ENCODE measurements at places on chromosomes 12 and 14.
A peak's percentile ranks its signal among the peaks of the same experiment; 100 is the strongest.

DNA sequence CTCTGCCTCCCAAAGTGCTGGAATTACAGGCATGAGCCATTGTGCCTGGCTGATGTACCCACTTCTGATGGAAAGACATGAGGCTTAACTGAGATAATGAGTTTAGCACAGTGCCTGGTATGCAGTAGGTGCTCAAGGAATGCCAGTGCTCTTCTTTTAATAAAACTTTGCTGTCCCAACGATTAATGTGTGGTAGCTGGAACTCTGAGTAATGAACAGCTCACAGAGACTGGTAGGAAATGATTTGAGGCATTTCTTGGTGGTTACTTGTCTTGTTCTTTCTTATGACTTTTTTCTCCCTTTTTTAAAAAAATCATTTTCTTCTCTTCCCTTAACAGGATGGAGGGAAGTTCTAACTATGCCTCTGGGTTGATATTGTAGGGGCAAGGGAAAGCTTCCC, 235.7 kb upstream of the PWP1 start:
- no peak for DNase-seq

GRCh38 chr12:53603804-53604203, 22.4 kb downstream of the ATF7 start:
- no peak for DNase-seq

- DNase-seq: no peak
These were observed 1.8 kb downstream of the TMCC3 start for GRCh38 chr12:94648578-94648977.

- no peak for DNase-seq
These were observed 945.8 kb downstream of the DIO2 start for GRCh38 chr14:79265366-79265946.

DNA sequence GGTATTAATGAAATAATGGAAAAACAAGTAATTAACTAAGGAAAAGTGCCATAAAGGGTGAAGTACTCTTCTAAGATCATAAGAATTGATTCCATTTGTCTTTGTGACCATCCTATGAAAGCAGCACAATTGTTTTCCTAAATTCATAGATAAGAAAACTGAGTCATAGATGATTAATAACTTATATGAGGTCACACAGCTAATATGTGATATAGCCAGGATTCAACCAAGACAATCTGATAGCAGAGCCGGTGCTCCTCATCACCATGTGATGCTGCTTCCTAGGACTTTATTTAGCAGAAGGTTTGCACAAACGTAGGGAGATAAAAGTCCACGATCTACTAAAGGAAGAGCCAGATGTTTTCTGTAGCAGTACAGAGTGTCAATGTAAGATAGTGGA, 181.5 kb upstream of the SYT1 start:
- DNase-seq: no peak

GRCh38 chr14:74425525-74426201, 347 bp downstream of the SYNDIG1L start:
- DNase-seq: peak; percentile 92

DNA sequence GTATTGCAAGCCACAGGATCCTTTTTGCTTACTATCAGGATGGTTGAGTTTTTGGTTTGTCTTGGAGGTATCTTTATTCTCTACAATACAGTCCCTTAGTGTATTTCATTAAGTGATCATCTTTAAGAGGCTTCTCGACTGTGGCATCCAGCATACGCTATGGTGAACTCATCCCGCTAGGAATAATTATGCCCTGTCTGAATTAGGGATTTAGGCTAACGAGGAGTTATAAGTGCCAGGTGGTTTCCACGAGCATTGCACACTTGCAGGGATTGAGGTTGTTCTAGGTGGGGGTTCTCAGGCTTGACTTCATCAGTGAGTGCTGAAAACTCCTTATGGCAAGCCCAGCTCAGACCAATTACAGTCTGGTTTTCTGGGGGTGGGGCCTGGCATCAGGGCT, 37.2 kb upstream of the RBM19 start:
- no peak for DNase-seq

GRCh38 chr12:68850390-68850789, 42.4 kb downstream of the MDM2 start:
- no peak for DNase-seq

- DNase-seq: no peak
These were observed 153.6 kb upstream of the ARID2 start for GRCh38 chr12:45575823-45576475.

DNA sequence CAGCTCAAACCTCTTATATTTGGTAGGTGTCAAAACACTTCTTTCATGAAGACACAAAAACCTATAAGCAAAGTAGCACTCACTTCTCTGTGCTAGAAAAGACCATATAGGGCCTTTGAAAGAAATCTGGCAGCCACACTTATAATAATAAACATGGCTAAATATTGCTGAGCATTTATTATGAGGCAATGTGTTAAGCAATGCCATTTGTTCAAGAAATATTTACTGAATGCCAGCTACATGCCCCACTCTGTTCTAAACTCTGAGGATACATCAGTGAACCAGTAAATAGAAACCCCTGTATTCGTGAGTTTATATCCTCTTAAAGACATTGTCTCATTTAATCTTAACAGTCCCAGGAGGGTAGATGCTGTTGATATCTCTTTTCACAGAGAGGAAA, 52.0 kb downstream of the RNFT2 start:
- DNase-seq: no peak

- no peak for DNase-seq
These were observed 24.2 kb downstream of the GALNT16 start for GRCh38 chr14:69284170-69284569.

DNA sequence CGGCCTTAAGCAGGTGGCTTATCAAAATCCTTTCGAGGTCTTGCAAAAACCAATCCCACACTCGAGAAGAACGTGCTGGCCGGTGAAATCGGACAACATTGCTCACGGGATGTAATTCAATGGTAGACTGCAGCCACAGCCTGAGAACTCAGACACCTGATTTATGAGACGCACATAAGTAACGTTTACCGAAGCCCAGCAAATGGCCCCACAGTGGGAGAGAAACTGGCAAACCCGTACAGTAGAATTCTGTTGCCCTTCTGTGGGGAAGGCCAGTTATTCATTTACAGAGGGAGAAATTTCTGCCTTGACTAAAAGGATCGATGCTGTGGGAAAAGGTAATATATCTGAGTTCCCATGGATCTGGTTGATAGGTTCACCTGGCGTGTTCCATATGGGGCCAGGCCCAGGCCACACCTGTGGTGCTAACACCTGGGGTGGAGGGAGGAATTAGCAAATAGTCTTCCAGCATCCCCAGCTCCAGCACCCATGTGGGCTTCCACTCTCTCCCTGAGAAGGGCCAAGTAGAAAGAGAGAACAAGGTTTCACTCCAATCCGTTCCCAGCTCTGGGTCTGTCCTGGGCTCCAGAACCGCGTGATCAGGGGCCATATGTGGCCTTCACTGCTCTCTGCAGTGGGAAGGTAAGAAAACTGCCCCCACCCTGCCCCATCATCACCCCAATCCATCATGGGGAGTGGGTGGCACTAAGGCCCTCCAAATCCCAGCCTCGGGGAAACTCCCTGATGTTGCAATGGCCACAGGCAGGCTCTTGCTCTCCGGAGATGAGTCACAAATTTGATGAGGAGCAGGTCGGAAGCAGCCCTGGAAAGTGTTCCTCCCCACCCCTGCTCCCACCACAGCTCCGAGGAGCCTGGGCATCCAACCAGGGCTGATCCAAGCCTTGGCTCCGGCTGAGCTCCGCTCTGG, 12.7 kb downstream of the BDKRB1 start:
- DNase-seq: no peak

GRCh38 chr14:20436363-20436755, 393 bp upstream of the KLHL33 start:
- DNase-seq: no peak

DNA sequence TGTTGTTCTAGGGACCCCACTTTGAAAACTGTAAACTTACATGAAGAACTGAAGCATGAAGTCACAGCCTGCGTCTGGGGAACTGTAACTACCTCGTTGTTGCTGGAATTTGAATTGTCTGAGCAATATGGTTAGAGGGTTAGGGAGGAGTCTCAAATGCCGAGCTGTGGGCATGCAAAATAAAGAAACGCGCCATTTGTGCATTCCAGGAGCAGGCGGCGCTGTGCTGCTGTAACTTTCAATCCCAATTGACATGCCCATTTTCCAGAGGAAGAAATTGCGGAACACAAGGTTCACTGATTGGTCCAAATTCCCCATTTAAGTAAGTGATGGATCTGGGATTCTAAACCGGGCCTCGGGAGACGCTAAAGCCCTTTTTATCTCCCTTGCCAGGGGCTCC, 61.3 kb downstream of the ZNF664 start:
- no peak for DNase-seq

DNA sequence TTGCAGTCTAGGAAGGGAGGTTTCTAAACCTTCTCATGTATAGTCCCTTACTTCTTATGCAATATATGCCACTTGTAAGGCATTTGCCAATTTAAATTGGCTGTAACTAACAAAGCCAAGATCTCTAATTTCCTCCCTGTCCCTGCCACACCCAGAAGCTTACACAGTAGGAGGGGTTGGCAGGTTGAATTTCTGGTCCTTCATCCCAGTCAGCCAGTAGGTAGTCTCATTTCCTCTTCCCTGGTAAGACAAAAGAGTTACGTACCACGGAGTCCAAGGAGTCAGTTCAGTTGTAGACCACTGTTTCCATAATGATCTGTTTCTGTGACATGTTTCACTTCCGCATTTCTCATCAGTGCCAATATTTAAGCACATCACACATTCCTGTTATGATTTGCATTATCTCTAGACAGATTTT, 47.0 kb upstream of the PLBD1 start:
- no peak for DNase-seq

- peak; percentile 72 for DNase-seq
These were observed 2.5 kb downstream of the AHNAK2 start for GRCh38 chr14:104975481-104976197.

DNA sequence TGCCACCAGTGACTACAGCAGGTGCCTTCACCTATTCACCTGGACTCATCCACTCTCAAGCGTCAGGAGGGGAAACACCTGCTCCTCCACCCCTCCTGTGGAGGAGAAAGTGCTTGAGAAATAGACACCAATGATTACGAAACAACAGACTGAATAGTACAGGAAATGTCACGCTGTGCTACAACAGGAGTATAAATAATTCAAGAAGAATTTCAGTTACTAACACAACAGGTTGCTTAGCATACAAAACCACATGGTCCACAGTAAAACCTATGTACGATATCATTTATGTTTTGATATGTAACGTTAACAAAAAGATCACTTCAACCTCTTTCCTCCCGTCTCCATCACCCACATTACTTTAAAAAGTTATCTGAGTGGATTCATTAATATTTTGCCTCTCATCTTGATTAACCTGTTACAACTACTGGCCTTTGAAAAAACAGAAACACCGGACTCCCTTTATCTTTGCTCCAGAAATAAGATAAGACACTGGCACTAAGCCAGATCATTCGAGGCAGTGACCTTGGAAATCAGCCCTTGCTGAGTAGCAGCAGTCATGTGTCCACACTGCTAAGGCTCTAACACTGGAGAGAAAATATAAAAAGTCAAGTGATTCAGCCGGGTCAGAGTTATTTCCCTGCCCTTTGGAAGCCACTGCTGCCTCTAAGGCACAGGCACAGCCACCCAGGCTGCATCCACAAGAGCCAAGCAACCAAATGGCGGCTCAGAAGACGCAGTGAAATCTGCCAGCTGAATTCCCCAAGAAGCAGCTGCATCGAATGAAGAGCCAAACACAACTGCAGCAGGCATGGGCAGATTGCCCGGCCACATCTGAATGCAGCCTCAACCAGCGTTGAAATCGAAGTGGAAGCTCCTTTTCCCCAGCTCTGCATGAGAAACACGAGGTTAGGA, 40.9 kb downstream of the NT5DC3 start:
- DNase-seq: no peak

- DNase-seq: no peak
These were observed 71.0 kb downstream of the ESRRB start for GRCh38 chr14:76446921-76447320.

GRCh38 chr12:90741611-90742010, 213.4 kb downstream of the CCER1 start:
- DNase-seq: no peak

GRCh38 chr12:48366131-48366530, 15.4 kb upstream of the ZNF641 start:
- DNase-seq: peak; percentile 31

DNA sequence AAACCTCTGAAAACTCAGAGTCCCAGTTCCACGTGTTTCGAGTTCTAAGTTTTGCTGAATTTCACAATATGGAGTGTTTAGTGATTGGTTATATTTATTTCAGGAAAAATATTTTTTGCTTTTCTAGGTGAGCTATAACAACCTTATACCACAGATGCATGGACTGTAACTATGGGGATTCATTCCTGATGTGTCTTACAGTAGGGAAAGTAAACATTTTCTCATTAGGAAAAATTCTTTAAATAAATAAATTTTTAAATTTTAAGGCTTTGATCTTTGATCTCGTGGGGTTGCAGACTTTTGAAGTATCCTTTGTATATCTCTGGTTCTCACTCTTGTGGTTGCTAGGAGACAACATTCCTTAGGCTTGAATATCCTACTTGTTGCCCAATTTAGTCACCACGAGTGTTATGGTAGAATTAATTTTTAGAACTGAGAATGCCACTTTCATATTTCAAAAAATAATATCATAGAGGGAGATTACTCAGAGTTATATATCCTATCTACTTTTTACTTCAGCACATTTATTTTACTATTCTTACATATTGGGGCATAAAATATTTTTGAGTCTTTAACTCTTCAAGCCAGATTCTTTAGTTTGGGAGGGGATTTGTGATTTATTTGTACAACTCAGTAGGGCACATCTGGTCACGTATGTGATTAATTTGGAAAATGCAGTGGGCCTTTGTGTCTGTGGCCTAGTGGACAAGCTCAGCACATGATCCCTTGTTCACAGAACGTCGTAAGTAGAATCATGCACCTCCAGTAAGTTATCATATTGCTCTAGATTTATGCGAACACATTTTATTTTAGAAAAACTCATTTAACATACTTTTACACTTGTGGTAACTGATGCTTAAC, 224.0 kb downstream of the TTC6 start:
- no peak for DNase-seq

- DNase-seq: no peak
These were observed 107.9 kb upstream of the BCL2L14 start for GRCh38 chr12:11962860-11963259.

GRCh38 chr12:68011882-68012207, 22.6 kb downstream of the IFNG-AS1 start:
- DNase-seq: no peak

DNA sequence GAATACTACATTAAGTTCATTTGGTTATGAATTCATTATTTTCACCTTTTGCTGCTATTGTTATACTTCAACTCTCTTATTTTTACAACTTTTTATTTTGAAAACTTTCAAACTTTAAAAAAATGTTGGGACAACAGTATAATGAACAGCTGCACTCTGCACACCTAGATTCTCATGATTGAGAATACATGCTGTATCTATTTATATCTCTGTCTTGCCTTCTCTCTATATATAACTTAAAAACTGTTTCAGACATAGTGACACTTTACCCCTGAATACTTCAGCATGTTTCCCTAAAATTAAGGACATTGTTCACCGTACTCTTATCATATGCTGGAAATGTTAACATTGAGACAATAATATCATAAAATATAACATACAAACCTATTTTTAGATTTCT, 237.1 kb downstream of the GPHN start:
- no peak for DNase-seq

DNA sequence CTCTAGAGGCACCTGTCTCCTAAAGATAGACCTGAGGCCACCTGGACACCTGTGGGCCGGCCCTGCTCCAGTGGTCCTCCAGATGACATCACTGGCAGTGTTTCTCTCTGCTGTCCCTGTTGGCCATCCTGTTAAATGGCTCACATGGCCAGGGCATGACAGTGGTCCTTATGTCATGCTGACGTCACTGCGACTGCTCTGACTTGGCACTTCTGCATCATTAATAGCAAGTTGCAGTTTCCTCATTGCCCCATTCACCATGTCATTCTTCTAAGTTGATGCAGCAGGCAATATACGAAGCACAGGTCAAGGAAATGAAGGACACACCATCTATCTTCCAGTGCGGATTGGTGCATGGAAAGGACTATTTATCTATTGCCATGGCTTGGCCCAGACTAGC, 1468.5 kb upstream of the TMEM132C start:
- DNase-seq: no peak
